ENCODE measurements at places on chromosomes 4 and X.

- no peak for DNase-seq
Measured at GRCh38 chr4:76072760-76073159, 1.7 kb upstream of the ART3 start.

DNA sequence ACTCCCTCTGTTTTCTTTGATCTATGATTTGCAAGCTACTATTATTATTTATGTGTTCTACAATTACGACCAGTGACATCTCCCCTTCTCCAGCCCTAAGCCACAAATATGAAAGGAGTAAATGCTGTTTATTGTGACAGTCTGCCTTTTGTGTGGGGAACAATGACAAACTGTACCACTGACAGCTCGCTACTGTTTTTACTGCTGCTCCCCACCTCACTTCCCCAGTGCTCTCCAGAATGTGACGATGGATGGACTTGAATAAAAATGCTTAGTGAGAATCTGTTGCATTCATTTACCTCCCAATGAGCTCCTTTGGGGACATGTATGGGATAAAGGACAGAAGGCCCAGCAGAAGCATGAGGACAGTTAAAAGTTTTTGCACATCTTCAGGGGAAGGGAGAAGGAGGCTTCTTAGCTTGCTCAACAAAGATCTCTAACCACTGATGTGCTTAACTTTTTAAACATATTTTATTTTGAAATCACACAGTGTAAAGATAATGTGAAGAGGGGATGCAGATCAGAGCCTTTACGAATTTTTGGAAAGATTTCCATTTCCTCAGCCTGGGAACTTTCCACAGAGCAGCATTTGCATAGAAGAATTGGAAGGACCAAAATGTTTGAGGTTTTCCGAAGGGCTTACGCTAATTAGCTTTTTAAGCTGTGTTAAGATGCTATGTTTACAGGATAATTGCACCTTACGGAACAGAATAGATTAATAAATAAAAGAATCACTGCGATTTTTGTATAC lies 485.1 kb upstream of the TENM3 start:
- no peak for DNase-seq

GRCh38 chr4:10623241-10623640 lies 61.3 kb downstream of the CLNK start:
- no peak for DNase-seq

- DNase-seq = no peak
Measured at GRCh38 chrX:135520022-135520552, 373 bp upstream of the INTS6L start.

DNA sequence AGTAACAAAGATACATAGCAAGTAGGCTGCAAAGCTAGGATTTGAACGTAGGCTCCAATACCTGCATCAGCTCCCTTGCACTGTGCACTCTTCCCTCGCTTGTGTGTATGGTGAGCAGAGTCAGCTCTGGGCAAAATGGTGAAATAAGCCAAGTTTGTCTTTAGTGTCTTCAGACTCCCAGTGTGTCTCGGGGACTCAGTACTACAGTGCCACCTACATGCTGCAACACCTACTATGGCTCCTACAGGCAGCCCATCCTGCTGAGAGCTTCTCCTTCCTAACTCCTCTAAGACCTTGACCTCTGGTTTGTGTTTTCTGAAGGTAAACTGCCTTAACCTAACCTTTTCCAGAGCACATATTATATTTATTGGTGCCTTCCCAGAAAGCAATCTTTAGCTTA lies 42.5 kb downstream of the RTL9 start:
- no peak for DNase-seq

DNA sequence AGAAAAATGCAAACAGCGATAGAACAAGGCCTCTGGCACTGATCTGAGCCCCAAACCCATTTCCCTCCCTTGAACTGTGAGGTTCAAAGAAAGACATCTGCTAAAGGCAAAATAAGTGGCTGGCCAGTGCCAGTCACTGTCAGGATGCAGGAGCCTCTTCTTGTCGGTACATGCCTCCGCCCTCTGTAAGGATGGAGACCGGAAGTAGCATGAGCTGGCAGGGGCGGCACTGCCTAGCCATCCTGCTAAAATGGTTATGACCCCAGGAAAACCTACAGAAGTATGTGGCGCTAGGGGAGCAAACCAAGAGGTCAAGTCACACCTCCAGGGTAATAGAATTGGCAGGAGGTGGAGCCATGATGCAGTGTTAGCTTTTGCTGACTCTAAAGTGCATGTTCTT lies 180.3 kb downstream of the DCLK2 start:
- no peak for DNase-seq

DNA sequence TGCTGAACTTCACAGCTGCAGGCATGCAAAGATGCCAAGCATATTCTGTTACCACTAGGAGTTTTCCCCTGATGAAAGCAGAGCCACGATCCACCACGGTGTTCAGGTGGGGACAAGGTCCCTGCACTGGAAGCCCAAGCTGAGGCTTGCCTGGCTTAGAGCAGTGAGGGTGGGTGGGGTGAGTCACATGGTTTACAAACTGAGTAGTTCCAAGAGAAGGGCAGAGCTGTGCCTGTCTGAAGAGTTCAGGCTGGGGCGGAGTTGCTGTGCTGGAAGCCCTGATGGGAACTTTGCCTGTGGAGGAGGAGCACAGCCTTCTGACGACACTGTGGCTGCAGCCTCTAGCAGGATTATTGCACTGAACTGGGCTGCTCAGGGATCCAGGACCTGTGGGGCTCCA lies 45.5 kb downstream of the FAM9B start:
- peak; percentile 1 for DNase-seq

DNA sequence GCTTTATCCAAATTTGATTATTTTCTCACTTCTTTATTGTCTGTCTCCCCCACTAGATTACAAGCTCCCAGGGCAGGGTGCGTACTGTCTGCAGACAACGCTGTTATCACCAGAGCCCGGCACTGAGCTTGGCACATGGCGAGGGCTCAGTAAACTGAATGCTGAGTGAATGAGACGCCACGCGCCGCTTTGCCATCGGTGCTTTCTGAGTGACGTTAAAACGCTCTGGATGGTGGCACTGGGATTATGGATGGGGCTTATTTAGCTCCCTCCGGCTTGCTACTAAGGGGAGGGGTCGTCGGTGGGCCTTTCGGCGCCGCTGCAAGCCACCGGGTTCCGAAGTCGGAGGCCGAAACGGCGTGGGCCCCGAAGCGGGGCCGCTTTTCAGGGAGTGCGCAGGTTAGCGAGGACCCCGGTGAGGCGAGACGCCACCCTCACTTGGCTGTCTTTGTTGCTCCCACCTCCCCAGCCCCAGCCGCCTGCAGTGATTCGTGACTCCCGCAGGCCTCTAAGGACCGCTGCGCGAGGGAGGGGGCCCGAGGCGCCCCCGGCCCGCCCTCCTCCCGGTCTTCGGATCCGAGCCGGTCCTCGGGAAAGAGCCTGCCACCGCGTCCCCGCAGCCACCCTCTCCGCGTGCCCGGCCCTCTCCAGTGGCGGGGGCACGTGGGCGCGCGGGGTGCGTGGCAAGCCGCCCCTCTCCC lies 569 bp upstream of the FHL1 start:
- DNase-seq = no peak

DNA sequence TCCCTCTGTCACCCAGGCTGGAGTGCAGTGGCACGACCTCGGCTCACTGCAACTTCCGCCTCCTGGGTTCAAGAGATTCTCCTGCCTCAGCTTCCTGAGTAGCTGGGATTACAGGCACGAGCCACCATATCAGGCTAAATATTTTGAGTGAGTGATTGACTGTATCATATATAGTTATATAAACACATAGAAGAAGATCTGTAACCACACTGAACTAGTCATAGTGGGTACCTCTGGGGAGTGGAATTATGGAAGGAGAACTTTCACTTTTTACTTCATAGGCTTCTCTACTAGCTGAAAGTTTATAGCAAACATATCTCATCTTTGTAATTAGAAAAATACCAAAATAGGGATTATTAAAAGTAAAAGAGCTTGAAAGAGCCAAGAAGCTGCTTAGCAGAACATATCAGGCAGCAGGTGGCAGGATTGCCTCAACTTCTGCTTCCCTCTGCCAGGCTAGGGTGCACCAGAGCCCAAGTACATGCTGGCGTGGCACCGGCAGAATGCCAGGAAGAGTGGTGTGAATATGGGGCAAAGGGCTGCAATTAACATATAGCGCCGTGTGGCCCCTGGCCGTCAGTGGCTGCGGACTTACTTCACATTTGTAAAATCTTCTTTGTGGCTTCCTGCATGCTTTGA lies 39.5 kb upstream of the CD40LG start:
- DNase-seq = peak; percentile 35

DNA sequence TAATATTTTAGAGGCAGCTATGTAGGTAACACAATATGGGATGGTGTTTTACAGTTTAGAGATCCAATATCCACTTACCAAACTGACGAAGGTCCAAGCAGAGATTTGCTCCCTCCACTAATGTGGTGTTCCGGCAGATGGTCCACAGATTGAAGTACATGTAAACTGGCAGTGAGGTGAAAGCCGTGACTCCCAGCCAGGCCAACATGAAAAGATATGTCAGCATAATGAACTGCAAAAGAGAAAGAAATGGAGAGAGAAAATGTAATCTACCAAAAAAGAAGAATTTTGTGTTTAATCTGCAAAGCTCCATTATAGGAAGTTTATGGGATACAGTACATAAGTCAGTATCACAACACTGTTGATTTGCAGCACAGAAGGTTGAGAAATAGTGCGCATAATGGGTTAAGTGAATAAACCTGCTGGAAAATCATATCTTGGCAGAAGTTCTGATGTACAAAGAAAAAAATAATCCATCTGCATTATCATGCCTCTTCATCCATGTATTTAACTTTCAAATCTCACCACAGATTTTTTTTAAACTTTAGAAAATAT lies 160.2 kb downstream of the GPM6A start:
- no peak for DNase-seq

DNA sequence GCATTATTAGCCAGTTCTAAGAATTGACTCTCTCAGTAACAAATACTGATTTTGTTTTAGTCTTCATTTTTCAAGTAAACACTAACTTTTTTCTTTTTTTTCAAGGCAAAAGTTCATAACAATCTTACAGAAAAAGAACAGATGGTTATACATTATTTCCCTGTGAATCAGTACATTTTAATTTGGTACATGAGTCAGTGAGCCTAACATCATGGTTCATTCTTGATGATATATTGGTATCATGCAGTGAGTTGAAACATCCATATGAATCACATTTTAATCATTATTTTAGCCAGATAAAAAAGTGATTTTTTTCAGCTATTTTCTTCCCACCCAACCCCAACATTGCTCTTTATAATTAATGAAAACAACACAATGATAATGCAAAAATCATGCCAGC lies 184.3 kb upstream of the TACR3 start:
- no peak for DNase-seq

DNA sequence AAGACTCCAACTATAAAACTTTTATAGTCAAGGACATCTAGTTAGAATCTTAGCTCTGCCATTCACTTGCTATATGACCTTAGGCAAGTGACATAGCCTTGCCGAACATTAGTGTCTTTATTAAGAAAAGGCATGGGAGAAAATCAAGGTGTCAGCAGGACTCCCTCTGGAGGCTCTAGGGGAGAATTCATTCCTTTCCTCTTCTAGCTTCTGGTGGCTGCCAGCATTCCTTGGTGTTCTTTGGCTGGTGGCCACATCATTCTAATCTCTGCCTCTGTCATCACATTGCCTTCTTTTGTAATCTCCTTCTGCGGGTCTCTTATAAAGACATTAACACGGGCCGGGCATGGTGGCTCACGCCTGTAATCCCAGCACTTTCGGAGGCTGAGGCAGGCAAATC lies 99.8 kb downstream of the PPP1R2C start:
- DNase-seq = no peak

GRCh38 chr4:108881190-108881589 lies 118.3 kb upstream of the ETNPPL start:
- DNase-seq = no peak

- DNase-seq = no peak
Measured at GRCh38 chr4:92307181-92307580, 3.4 kb downstream of the GRID2 start.

DNA sequence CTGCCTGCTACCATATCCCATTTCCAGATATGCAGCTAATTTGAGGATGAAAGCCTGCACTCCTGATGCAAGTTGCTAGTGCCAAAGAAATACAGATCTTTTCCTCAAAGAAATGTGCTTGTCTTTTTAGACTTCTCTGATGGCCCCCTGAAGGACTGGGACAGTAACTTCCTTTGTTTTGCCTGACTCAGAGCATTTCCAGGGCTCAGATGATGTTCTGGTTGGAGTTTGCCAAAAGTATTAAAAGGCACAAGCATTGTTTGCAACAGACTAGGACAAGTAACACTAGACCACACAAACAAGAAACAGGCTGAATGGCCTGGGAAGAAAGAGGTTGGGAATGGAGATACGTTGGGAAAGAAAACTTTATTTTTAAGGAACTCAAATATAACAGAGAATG lies 175.2 kb downstream of the IL13RA2 start:
- DNase-seq = no peak

GRCh38 chrX:15664487-15665444 lies at the start of gene CLTRN:
TSS of gene CLTRN (minus strand) at chrX:15664805. CDS start at chrX:15664775, 30 bp downstream.
- DNase-seq = no peak

DNA sequence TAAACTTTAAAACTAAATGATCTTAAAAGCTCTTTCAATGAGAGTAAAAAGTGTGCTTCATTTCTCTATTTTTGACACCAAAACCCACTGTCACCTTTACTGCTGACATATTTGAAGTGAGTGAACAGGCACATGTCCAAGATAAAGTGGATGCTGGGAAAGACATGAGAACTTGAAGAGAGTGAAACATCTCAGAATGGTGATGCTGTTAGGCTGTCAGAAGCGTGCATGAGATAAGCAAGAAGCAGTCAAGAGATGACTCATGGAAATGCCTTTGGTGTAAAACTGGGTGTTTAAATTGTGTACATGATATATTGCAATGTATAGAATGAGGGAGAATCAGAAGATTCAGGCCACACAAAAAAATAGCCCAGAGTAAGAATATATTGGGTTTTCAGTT lies 21.8 kb upstream of the GBA3 start:
- peak; percentile 9 for DNase-seq

- DNase-seq = no peak
Measured at GRCh38 chr4:138164208-138164607, 77.9 kb downstream of the SLC7A11 start.

DNA sequence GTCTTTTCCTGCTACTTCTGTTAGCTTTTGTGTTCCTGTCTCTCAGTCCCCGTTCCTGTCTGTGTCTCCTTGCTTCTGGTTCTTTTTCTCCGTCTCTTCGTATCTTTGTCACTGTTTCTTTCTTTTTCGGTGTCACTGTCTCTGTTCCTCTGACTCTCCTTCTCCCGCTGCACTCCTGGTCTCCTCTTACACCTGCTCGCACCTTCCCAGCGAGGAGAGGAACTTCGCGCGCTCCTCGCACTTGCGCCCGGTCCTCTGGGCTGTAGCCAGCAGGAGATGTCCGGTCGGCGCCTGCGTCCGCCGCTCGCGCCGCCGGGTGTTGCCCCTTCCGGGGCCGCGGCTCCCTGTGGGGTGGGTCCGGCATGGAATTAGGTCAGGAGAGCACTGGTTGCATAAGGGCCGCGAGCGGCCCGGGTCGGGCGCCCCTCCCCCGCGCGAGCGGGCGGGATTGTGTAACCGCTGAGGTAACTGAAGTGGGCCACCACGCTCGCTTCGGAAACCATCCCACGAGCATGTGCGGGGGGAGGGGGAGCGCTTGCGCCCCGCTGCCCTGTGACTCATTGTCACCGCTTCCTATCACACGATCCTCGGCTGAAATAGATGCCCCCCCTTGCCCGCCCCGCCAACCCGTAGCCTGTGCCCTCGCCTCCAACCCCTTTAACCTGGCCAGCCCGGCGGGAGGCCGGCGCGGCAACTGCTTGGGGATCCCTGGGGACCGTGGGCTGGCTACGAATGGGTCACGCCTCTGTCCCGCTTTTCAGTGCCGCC lies 1.6 kb downstream of the LONRF3 start:
- DNase-seq = peak; percentile 85
